ENCODE measurements at places on chromosomes 2 and 18.

DNA sequence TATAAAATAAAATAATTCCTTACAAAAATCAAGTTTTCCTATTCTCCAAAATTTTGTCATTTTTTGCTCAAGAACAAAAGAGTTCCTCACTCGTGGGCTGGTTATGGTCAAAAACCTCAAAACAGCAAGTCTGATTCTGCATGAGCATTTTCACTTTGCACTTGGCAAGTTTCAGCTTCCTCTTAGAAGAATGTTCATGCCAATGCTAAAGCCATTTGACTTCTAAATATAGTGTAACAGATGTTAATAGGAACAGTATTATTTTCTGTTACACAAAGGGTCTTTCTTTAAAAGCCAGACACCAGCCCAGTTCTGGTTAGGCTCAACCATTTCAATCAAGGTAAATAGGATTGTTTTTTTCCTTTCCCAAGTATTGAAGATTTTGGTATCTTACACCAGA is 261.3 kb upstream of the CCDC68 start:
- peak; percentile 30 for DNase-seq

DNA sequence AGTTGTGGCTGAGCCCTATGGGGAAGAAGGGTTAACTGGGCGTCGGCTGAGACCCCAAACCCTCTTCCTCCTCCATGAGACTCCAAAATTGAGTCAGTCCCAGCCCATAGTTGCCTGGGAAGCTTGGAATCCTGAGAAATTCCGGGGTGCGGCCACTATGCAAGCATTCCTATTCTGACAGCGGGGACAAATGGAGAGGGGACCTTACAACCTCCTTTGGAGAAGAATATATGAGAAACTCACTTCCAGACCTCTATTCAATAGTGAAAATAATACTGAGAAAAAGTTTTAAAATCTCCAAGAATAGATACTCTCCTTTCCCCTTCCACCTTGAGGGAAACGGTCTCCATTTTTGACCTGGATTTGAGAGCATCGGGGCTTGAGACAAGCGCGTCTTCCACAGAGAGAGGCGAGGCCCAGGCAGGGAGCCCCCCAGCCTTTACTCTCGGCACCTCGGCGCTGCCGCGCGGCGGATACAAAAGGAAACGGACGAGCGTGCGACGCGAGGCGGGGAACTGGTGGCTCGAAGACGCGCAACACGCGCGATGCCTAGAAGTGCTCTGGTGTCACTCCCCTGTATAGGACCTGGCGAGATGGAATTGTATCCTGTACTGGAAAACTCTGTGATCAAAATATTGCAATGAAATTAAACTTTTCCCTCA is 11.1 kb downstream of the NR4A2 start:
- peak; percentile 68 for DNase-seq

GRCh38 chr2:50066873-50067272 is 912.6 kb upstream of the FSHR start:
- no peak for DNase-seq

- DNase-seq = no peak
These were observed 25.5 kb downstream of the TTR start for GRCh38 chr18:31617031-31617717.

DNA sequence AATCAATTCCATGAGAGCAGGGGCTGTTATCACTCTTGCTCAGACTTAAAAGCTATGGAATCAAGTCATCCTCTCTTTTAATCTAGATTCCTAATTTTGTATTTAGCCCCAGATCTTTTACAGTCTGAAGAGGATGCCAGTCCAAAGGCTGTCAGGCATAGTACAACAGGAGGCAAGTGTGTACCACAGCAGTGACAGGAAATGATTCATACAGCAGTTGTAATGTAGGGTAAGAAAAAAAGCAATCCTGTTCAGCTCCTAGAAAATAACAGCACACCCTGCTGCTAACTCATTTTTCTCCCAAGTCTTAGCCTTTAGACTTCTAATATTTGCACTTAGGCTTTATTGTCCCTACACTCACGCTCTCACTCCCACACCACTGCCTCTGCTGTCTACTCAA is 127.8 kb upstream of the SYT4 start:
- no peak for DNase-seq

GRCh38 chr2:39416140-39416539 is 20.9 kb downstream of the MAP4K3 start:
- DNase-seq = no peak

DNA sequence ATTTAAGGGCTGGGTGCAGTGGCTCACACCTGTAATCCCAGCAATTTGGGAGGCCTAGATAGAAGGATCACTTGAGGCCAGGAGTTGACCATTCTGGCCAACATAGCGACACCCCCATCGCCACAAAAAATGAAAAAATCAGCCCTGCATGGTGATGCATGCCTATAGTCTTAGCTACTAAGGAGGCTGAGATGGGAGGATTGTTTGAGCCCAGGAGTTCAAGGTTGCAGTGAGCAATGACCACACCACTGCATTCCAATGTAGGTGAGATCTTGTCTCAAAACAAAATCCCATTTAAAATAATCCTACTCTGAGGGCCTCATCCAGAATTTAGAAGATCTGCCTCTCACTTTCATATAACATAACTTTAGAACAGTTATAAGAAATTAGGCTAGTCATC is 2.7 kb upstream of the SERTAD2 start:
- DNase-seq = no peak

- DNase-seq = no peak
These were observed 28.2 kb downstream of the SDC1 start for GRCh38 chr2:20196657-20197161.

DNA sequence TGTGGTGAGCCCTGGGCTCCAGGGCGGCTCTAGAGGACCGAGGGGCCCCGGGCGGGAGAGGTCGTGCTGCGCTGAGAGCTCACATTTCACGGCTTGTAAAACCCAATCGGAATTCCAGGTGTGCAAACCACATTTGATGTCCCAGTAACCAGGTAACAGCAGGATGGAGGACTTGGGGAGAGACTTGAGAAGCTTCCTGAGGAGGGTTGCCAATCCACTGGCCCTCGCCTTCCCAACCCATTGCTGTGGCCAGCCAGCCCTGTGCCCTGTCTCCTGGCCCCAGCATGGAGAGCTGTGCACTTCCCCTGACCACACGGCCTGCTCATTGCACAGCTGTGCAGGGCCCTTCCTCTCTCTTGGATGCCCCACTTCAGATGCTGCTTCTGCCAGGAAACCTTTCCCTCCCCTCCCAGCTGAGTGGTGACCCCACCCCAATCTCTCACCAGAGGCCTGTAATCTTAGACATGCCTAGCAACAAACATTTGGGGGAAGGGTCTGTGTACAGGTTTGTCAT is 39.6 kb downstream of the ASB1 start:
- DNase-seq = no peak

DNA sequence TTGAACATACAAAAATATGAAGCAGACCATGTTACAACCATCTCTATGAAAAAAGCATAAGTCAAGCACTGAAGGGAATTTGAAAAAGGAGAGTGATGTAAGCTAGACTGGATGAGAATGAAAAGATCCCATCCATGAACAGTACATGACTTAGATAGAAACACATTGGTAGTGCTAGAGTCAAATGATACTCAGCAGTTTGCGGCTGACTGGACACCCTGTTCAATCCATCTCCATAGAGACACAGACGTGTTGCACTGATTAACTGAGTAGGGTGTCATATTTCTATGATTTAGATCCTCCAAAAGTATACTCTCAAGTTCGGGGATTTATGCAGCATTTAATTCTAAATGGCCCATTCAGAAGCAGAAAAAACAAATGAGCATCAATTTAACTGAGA is 674.3 kb upstream of the NRXN1 start:
- no peak for DNase-seq

GRCh38 chr2:217875138-217875537 is 127.7 kb downstream of the TNS1 start:
- no peak for DNase-seq

DNA sequence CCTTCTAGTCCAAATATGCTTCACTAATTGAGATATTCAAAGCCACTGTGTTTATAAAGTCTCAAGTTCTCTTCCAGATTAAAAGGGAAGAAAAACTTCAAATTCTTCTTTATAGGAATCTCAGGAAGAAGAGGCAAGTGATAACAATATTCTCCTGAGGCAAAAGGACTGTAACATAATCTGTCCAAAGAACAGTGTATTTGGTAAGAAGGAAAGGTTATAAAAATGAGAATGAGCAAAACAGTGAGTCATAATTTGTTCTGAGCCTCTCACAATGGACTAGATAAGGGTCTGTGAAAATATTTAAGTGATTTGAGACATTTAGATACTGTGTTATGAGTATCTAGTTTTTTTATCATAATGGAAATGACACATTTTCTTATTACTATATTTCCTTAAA is 44.3 kb downstream of the SNRPD1 start:
- no peak for DNase-seq

DNA sequence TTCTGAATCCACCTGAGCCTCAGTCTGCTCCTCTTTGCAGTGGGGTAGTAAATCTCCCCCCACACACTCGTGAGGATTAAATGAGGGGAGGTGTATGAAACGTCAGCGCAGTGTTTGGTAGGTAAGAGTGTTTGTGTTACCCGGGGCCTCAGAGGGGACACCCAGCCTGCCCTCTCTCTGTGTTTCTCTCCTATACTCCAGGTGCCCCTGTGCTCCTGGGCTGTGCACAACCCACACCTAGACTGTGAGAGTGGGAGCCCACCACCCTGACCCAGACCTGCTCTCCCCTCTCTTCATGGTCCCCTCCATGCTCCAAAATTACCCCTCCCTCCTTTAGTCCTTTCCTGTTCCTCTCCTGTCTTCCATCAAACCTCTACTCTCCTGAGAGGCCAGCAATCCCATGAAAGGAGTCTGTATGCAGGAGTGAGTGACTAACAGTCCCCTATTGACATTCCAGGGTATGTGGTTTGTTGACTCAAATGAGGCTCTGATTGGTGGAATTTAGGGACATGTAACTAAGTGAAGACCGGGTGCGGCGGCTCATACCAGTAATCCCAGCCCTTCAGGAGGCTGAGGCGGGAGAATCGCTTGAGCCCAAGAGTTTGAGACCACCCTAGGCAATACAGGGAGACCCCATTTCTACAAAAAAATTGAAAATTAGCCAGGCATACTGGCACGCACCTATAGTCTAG is 10.4 kb downstream of the CIB4 start:
- DNase-seq = no peak

DNA sequence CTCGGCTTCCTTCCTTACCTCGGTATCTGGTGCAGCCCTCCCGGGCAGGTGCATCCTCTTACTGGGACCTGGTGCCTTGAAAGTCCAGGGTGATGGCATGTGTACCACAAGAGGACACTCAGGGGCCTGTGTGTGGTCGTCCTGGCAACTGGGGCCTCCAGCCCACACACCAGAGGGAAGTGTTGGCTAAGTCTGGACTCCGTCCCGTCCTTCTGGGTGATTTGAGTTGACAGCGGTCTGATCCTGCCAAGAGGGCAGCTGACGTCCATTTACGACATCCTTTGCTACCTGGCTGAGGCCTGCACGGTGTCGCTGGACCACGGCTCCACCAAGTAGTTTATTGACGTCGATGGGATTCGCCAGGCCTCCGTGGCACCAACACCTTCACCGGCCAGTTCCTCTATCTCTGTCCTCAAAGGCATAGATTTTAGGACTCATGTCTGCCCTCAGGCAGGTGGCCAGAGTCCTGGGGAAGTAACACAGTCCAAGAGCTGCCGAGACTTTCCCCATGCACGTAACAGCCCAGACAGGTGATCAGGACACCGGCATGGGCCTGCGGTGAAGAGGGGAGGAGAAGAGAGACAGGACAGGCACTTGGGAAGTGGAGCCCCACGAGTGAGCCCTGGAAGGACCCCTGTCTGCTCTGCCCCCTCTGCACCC is 186.0 kb upstream of the HDAC4 start:
- DNase-seq = no peak

- peak; percentile 47 for DNase-seq
These were observed 3.6 kb upstream of the DLX2 start for GRCh38 chr2:172106108-172106961.

DNA sequence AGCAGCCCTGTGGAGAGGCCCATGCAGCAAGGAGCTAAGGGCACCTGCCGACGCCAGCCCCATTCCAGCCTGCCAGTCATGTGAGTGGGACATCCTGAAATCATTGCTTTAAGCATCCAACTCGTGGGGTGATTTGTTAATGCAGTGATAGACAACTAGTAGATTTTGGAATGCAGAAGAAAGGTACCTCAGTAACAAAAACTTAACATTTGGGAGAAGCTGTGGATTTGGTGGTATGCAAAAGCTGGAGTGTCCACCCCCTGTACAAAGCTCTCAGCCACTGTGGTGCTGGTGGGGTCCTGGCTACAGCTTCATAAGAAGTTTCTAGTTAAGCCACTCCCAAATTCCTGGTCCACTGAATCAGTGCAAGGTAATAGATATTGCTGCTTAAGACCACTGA is 37.2 kb upstream of the GNAL start:
- no peak for DNase-seq

Measured in B cell (primary cell).